Astrocyte of the spinal cord (primary cell): ENCODE measurements at places on chromosomes 5 and 9.

GRCh38 chr9:133121198-133121914, at the start of gene RALGDS:
TSS of gene RALGDS (minus strand) at chr9:133121240. CDS start at chr9:133121154, 86 bp downstream.
- peak; percentile 78 for DNase-seq

GRCh38 chr5:10655161-10655971, 91.5 kb downstream of the ANKRD33B start:
- DNase-seq: peak; percentile 25

DNA sequence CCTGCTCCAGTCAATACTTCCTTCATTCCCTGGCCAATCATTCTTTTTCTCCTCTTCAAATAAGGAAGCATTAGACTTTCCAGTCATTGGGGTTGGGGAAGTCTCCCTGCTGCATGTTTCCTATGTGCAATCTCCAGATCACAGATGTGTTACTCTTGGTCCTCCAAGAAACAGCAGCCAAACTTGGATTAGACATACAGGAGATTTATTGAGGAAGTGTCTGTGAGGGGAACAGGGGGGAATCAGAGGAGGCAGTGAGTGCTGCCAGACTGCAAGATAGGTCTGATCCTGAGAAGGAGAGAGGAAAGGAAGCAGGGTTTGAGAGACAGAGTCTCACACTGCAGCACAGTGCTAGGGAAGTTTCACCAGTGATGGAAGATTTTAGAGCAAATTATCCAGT, 40.6 kb upstream of the SLIT3 start:
- no peak for DNase-seq

DNA sequence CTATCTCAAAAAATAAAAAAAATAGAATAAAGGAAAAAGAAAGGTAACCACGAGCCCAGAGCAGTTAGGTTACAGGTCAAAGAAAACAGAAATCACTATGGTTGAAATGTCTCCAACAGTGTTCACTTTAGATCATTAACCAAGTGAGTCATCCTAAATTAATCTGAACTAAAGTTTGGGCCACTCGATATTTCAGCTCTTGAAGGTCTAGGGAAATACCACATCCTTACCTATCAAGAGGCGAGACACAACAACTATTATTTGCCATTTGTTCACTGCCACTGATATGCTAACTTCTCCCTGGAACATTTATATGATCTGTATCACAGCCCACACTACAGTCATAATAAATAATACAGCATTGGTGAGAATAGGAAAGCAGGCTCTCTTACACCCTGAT, 111.3 kb upstream of the NR5A1 start:
- DNase-seq: peak; percentile 21

DNA sequence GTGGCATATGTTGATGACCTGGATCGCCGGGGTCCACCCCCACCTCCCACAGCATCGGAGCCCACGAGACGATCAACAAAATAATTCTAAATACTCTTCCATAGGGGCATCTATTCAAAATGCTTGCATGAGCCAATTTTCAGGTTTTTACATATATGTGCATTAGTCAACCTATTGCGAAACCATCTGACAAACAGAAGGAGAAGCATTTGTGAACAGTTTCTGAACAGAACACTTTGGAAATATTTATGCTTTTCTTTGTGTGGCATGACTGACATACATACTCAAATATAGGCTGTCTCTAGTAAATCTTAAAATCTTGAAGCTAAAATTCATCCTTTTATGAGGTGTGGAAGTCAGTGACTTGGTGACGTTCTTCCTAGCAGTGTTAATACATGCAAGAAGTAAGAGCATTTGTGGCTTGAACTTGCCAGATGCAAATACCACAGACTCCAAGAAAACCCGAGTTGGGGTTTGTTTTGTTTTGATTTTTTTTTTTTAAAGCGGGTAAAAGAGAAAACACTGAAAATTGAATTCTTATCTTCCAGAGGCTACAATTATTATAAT, 5.3 kb downstream of the GPR151 start:
- DNase-seq: no peak

GRCh38 chr5:137272831-137273230, 226.3 kb downstream of the SPOCK1 start:
- DNase-seq: no peak

DNA sequence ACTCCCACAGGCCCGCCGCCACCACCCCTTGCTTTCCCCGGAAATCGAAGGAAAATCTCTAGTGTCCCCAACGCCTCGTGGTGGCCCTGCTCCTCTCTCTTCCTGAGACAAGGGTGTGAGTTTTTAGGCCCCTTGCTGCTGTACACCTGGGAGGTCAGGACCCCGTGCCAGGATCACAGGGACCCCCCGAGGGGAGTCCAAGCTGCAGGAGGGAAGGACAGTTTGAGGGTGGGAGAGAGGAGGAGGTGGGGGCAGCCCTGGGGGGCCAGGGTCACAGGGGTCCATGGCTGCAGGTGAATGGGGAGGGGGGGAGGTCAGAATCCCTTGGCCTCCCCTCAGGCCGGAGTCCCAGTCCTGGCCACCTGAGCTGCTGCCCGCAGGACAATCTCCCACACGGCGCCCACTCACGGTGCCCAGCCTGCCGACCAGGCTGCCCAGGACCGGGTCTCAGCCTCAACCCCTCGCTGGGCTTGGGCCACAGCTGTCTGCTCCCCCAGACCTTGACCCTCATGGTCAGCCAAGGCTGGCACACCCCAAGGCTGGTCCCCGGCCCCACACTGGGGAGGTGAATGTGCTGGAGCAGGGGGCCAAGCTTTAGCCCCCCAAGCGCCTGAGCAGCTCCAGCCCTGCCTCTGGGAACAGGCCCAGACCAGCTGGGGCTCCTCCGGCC, 19.9 kb downstream of the TPPP start:
- DNase-seq: no peak
